Articular chondrocyte of knee joint (primary cell): ENCODE measurements at places on chromosomes 3 and 15. TPM values are rescaled to one million over a fixed set of nuclear protein-coding genes. Genes with fewer than 3 reads are reported as not detected.

COX17 gene
- total RNA-seq = 7.4 and 9.0 TPM in 2 replicates

ADAMTS7 gene
- total RNA-seq = 3.1 and 5.1 TPM in 2 replicates

RTP3 gene
- total RNA-seq = not detected in 2 replicates

VILL gene
- total RNA-seq = 5.4 and 6.5 TPM in 2 replicates

ZPLD1 gene
- 0.22 and 0.26 TPM in 2 replicates for total RNA-seq

DNAH12 gene
- total RNA-seq = 0.13 and 0.43 TPM in 2 replicates

TLR9 gene
- total RNA-seq = 0.13 TPM in 1 of 2 replicates, not detected in the other

DZIP1L gene
- total RNA-seq = 32.0 and 32.9 TPM in 2 replicates

SATB1 gene
- total RNA-seq = 11.1 and 14.1 TPM in 2 replicates

CLRN1 gene
- total RNA-seq = not detected in 2 replicates

ANKUB1 gene
- not detected in 2 replicates for total RNA-seq

GOLGA6A gene
- total RNA-seq = 0.11 and 0.13 TPM in 2 replicates

CACNA1D gene
- 0.91 and 2.9 TPM in 2 replicates for total RNA-seq

SLCO2A1 gene
- not detected in 2 replicates for total RNA-seq

IL5RA gene
- total RNA-seq = not detected in 2 replicates

MORC1 gene
- not detected in 2 replicates for total RNA-seq

STRIT1 gene
- not detected in 2 replicates for total RNA-seq

CPLX3 gene
- total RNA-seq = not detected in 2 replicates

SNURF gene
- 11.4 and 11.7 TPM in 2 replicates for total RNA-seq
